ENCODE measurements at places on chromosomes 5 and 9.

GRCh38 chr5:115267617-115268016 lies 4.9 kb upstream of the PGGT1B start:
- no peak for DNase-seq

- no peak for DNase-seq
Observed at GRCh38 chr9:132717326-132717945, 47.2 kb downstream of the GTF3C4 start.

DNA sequence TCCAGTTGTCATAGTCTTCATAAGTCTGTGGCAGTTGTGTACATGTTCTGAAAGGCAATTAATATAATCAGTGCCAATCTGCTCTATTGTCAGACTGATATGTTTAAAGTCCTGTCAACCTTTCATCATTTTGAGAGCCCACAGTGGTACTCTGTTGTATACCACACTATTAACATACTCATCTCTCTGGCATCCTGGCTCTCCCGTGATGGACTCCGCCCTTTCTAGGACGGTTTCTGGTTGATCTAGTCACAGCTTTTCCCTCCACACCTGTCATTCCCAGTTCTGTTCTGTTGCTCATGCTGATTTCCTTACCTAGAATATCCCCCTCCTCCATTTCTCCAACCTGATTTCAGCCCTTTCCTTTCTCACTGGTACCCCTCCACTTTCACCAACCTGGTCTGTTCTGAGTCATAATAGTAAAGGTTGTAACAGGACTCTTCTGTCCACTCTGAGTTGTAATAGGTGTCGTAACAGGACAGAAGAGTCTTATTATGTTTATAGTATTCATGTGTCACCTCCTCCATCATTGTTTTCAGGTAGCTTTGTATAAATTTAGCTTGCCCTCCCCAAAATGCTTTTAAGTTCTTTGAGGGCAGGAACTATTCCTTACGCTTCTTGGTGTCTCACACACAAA lies 4.1 kb downstream of the PTCD2 start:
- DNase-seq: peak; percentile 24

DNA sequence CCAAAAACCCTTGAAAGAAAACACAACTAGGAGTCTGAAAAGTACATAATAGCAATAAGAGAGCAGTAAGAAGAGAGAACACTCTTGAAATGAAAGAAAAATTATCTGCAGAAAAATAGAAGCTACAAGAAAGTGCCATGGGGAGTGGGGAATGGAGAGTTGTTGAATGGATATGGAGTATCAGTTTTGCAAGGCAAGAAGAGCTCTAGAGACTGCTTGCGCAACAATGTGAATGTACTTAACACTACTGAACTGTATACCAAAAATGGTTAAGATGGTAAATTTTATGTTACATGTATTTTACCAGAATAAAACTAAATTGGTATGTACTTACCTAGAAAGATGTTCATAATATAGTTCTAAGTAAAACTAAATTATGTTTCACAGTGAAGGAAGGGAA lies 54.8 kb upstream of the RASGRF2 start:
- no peak for DNase-seq

DNA sequence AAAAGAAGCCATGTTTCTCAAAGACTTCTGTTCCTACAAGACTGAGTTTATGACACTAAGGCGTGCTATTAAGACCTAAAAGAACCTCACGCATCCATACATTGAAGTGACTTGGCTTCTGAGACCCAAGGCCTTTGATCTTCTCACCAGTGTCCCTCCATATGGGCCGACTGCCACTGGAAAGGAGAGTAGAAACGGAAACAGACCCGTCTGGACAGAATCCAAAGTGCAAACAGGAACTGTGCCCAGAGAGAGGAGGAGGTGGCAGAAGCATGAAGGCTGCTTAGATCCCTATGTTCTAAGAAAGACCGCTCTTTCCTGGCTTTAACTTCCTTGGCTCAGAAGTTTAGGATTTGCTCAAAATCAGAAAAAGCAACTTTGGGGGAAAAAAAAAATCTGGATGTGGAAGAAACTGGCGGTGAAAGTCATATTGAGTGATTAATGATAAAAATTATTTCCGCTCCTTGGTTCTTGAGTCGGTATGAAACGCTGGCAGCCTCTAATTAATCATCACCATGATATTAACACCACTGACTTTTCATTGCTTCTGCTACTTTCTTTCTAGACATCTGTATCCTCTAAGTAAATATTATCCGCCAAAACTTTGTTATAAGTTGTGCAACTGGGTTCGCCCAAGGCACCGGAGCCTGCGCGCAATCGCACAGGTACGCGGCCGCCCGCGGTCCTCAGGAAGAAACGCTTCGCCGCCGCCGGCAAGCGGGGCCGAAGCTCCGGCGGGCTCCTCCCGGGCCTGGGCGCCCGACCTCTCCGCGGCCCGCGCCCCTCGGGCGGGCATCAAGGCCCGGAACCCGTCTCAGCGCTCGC lies 726 bp downstream of the DAP start:
- DNase-seq: no peak

DNA sequence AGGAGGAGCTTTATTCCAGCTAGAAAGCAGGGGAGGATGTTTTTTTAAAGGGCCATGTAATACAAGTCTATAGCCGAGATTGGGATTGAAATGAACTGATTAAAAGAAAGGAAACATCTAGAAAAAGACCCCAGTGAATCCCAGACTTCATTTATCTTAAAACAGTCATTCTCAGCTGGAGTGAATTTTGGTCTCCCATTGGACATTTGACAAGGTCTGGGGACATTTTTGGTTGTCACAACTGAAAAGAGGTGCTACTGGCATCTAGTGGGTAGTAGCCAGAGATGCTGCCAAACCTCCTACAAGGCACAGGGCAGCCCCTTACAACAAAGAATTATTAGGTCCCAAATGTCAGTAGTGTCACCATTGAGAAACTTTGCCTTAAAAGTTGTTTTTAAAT lies 16.3 kb upstream of the SPINK4 start:
- DNase-seq: no peak

DNA sequence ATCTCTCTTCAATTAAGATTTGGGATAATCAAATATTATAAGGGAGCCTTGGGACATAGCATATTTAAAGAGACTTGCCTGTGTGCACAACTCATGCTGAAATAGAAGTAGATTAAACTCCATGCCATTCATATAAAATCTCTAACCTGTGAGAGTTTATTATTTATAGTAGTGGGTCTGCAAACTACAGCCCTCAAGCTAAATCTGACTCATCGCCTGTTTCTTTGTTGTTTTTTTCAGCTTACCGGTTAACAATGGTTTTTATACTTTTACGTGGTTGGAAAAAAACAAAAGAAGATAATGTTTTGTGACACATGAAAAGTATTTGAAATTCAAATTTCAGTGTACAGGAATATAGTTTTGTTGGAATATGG lies 61.9 kb upstream of the GHR start:
- DNase-seq: no peak

DNA sequence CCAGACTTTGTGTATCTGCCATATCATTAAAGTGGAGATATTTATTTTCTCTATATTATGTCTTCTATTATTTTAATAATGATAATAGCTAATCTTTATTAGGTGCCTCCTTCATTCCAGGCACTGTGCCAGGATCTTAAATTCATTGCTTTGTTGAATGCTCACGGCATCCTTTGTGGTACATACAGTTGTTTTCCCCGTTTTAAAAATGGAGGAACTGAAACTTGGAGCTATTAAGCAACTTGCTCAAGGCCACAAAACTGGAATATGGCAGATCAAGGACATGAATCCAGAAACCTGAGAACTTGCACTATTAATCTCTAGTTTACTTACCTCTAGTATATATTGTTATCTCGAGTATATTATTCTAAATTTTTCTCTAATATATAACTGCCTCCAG lies 41.5 kb upstream of the PPP3R2 start:
- no peak for DNase-seq

- no peak for DNase-seq
Observed at GRCh38 chr9:127124111-127124531, 1.7 kb upstream of the ANGPTL2 start.

DNA sequence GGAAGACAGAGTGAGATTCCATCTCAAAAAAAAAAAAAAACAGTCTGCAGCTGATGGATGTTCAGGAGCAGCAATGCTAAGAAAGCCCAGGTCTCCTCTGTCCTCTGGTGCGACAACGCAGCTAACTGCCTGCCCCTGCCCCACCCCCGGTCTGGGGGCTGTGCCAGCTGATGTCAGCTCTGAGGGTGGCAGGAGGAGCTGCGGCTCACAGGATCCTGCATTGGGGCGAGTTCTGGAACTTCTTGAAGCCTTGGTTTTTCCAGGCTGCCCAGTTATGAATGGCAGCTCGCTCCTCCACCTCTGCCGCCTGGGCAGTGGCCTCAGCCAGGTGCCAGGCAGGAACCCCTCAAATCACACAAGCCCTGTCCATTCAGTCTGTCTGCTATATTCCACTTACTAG lies 113.5 kb downstream of the ROR2 start:
- no peak for DNase-seq

- no peak for DNase-seq
Observed at GRCh38 chr9:7509576-7510145, 289.9 kb downstream of the DMAC1 start.

DNA sequence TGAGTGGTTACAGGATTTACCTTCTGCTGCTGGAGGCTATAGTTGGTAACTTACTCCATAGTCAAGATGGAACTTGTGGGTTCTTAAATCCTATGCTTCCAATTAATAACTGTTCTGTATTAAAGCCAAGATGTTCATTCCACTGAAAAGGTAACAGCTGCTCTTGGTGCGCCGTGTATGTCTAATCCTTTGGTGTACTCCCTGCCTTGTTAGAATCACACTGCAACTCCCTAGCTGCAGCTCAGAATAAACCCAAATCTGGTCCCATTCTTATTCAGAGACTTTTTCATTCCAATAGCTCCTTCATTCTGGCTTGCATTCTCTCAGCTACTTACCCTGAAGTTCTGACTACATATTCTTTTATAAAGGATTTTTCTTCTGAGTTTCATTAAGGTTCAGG lies 1355.5 kb downstream of the MAT2B start:
- no peak for DNase-seq

GRCh38 chr9:9299134-9299533 lies 1313.7 kb downstream of the PTPRD start:
- no peak for DNase-seq

GRCh38 chr5:173907686-173908371 lies 19.7 kb downstream of the CPEB4 start:
- DNase-seq: no peak

DNA sequence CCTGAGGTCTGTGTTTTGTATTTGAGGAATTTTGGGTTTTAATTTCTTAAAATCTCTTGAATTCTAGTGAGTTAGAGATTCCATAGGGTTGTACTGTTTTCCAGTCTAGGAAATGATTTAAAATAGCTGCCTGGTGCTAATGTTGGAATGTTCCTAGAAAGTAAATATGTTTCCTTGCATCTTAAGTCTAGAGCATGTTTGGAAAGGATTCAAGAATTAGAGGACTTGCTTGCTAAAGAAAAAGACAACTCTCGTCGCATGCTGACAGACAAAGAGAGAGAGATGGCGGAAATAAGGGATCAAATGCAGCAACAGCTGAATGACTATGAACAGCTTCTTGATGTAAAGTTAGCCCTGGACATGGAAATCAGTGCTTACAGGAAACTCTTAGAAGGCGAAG lies 41.8 kb downstream of the LMNB1 start:
- no peak for DNase-seq

GRCh38 chr9:98383758-98384157 lies 128.3 kb upstream of the TBC1D2 start:
- no peak for DNase-seq

DNA sequence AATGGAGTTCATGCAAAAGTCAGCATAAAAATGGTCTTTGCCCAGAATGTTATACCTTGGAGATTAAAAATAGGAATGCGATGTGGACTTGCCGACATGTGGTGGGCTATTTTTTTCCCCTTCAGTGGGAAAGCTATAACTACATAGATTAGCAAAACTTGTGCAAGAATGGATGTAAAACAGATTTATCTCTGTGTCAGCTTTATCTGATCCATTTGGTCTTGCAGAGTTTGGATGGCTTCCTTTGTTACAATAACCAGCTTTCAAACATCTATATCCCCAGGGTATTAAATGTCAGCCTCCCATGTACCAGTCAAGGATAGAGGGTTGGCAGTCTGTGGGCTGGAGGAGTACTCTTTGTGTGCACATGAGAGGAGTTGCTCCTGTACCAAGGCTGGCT lies 284.9 kb downstream of the TMEM38B start:
- DNase-seq: no peak

GRCh38 chr5:31635446-31635845 lies 3.5 kb upstream of the PDZD2 start:
- no peak for DNase-seq

GRCh38 chr5:74400067-74400466 lies 240.5 kb downstream of the ENC1 start:
- no peak for DNase-seq

DNA sequence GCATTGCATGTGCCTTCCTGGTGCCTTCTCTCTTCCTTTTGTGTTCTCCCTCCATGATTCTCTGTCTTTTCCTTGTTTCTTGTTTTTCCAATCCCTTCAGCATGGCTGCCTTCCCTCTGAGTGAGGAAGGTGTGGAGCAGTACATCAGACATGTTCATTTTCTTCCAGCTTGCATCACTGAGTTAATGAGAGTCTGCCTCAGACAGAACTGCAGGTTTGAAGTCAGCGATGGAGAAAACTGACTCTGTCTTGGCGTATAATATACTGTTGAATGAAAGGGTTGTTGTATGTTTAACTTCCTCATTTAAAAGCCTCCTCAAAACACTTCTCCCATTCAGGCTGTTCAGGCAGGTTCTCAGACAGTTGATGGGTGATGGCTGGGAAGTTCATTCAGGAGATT lies 129.3 kb downstream of the KDM4C start:
- no peak for DNase-seq

- DNase-seq: no peak
Observed at GRCh38 chr5:31767335-31768031, 128.6 kb downstream of the PDZD2 start.

DNA sequence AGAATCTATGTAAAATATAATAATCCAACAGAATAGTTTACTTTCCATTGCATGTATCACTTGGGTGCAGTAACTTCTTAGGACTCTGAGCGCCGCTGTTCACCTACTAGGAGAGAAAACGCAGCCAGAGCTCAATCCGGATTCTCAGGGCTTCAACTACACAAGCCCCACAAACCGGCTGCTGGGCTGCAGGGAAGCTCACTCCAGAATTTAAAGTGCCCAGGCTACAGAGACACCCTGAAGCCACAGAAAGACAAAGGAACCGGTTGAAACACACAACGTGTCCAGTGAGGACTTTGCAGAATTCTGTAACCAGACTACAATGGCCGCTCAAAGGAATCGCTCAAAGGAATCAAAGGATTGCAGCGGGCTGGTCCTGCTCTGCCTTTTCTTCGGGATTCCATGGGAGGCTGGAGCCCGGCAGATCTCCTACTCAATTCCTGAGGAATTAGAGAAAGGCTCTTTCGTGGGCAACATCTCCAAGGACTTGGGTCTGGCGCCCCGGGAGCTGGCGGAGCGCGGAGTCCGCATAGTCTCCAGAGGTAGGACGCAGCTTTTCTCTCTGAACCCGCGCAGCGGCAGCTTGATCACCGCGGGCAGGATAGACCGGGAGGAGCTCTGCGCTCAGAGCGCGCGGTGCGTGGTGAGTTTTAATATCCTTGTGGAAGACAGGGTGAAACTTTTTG lies at the start of gene PCDHGA10:
TSS of gene PCDHGA10 (plus strand) at position 134 of the 686 bp plus-strand sequence. CDS start at position 323, 189 bp downstream.
- no peak for DNase-seq

DNA sequence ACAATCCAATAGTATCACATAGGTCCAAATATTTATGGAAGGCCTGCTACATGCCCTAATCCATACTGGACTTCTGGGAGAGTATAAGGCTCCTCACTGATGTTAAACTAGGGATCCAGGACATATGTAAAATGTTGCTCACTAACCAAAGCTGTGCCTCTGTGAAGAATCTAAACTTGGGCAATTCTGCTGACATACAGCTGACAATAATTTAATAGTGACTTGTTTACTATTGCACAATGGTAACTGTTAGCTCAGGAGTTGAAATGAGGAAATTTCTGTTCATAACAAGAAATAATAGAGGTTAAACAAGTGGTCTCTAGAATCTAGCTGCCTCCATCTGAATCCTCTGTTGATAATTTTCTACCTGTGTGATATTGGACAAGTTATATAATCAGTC lies 14.9 kb upstream of the CTXN3 start:
- no peak for DNase-seq
